ENCODE measurements at places on chromosomes 4 and X. TPM values are rescaled to one million over a fixed set of nuclear protein-coding genes. Genes with fewer than 3 reads are reported as not detected.

- H3K36me3 ChIP-seq: no peaks in the 10 kb centered on the region
- H3K4me1 ChIP-seq: no peaks in the 10 kb centered on the region
- no peak overlapping the region for H3K4me3 ChIP-seq
Measured at GRCh38 chr4:13912966-13913365, 285.4 kb upstream of the BOD1L1 start.

DNA sequence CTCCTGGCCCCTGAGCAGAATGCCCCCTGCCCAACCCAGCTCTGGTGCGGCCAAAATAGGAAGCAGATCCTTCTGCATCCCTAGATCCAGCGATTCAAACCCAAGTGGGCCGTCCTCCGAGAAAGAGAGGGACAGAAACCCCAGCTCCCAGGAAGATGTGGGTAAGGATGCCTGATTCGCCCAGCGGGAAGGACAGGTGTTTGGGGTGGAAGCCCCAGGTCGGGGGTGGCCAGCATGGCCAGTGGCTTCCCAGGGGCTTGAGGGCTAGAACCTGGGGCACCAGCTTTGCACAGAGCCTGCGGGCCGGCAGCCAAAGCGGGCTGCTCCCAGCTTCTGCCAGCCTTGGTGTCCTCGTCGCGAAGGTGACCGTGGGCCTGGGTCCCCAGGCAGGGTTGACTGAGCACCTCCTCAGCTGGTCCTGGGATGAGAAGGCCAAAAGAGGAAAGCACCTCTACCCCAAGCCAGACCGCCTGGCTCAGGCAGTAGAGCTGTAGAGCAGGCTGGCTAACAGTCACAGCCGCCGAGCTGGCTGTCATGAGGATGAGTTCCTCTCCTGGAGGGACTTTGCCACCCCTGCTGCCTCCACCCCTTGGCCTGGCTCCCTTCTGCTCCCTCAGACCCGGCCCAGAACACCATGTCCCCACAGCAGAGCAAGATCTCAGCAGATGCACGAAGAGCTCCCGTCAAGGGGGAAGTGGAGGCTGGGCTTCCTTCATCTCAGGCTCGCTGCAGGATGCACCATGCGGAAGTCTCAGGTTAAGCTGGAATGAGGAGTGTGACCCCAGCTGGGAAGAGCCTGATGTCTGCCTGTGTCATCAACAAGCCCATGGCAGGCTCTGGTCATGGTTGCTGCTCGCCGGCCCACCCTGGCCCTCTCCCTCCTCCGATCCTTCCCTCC lies 59.9 kb downstream of the CPZ start:
- H3K27me3 ChIP-seq: peaks cover 83% of the 10 kb centered on the region
- H3K4me1 ChIP-seq: no peaks in the 10 kb centered on the region

DNA sequence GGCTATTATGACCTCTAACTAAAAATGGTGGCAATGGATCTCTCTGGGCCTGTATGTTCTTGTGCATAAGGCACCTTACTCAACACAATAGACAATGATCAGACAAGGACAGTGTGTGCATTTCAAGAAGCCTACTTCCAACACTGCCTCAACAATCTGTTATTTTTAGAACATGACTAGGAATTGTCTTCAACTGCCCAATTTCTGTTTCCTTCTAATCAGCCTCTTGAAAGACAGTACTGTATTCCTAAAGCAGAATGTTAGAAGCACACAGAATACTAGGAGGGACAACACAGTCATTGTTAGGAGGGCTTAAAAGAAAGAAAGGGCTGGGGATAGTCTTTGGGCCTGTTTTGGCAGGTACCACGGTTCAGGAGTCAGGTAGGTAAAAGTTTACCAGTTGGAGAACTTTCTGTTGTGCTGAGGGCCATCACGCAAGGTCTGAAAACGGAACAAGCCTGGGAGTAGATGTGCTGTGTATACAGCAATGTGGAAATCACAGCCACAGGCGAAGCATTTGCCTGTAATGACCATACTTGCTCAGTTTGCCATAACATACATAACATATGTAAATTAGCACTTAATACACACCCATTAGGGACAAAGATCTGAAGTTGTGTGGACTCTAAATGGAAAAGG lies 100.8 kb upstream of the ATXN3L start:
- DNase-seq: no peak
- no peaks in the 10 kb centered on the region for H3K36me3 ChIP-seq
- H3K4me1 ChIP-seq: peaks cover 9% of the 10 kb centered on the region
- H3K27ac ChIP-seq: no peak overlapping the region
- H3K27me3 ChIP-seq: no peaks in the 10 kb centered on the region

DNA sequence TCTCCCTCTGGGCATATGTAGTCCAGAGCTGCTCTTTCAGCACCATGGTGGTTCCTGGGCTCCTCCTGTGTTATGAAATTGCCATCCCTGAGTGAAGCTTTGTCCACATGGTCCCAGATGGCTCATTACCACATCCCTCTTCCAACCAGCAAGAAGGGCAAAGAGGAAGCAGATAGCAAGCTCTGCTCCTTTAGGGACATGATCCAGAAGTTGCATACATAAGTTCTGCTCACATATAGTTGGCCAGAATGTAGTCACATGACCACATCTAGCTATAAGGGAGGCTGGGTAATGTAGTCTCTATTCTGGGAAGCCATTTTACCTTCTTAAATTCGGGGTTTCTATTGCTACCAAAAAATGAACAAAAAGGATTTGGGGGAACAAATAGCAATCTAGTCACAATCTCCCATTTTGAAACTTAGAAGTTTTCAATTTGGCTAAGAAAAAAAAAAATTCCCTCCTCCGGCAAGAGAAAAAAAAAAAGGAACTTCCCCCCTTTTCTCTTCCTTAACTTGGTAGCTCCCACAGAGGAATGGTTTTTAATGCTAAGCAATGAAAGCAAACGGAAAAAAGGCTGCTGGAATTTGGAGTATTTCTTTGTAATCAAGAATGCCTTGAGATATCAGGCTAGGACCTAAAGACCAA lies 88.2 kb upstream of the USP9X start:
- H3K36me3 ChIP-seq: no peaks in the 10 kb centered on the region
- DNase-seq: peak; percentile 9
- no peaks in the 10 kb centered on the region for H3K4me1 ChIP-seq
- H3K27ac ChIP-seq: peak overlapping the region; percentile 52

DNA sequence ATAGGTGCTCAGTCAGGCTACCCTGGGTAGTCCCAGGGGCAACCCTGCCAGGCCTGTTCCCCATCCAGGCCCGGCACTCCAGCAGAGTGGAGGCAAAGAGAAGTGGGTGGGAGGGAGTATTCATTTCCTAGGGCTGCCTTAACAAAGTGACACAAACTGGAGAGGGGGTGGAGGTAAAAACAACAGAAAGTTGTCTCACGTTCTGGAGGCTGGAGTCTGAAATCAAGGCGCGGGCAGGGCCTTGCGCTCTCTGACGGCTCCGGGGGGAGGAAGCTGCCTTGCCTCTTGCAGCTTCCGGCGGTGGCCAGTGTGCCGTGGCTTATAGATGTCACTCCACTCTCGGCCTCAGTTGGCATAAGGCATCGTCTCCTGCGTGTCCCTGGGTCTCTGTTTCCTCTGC lies 90.8 kb downstream of the DCTD start:
- H3K27ac ChIP-seq: no peak overlapping the region
- no peak overlapping the region for H3K4me3 ChIP-seq
- no peaks in the 10 kb centered on the region for H3K27me3 ChIP-seq

DNA sequence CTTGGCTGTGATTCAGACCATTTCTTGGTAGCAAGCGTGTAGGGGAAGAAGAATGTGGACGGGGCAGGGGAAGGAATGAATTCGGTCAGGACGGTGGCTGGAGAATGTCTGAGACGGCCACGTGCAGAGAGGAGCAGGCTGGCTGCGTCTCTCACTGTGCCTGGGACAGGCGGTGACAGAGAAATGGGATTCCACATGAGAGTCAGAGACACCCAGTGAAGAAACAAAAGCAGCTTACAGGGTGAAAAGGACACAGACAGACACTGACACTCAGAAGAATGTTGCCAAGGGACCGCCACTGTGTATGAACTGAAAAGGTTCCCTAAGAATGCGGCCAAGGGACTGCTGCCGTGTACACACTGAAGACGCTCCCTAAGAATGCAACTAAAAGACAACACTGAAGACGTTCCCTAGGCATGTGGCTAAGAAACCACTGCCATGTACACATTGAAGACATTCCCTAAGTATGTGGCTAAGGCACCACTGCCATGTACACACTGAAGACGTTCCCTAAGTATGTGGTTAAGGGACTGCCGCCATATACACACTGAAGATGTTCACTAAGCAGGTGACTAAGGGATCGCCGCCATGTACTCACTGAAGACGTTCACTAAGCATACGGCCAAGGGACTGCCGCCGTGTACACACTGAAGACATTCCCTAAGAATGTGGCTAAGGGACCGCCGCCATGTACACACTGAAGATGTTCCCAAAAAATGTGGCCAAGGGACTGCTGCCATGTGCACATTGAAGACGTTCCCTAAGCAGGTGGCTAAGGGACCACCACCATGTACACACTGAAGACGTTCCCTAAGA lies 49.1 kb downstream of the DHRSX start:
- H3K4me3 ChIP-seq: no peak overlapping the region
- H3K27me3 ChIP-seq: no peaks in the 10 kb centered on the region
- H3K36me3 ChIP-seq: no peaks in the 10 kb centered on the region

- H3K36me3 ChIP-seq: peaks cover 14% of the 10 kb centered on the region
- H3K27ac ChIP-seq: peak overlapping the region; percentile 90
- H3K4me3 ChIP-seq: peak overlapping the region; percentile 89
Measured at GRCh38 chr4:67546004-67546356, 677 bp upstream of the CENPC start.

GRCh38 chrX:6738518-6739470 lies 203.9 kb upstream of the VCX3A start:
- H3K27ac ChIP-seq: no peak overlapping the region
- H3K27me3 ChIP-seq: no peaks in the 10 kb centered on the region
- DNase-seq: no peak
- H3K4me3 ChIP-seq: no peak overlapping the region
- H3K36me3 ChIP-seq: no peaks in the 10 kb centered on the region

DNA sequence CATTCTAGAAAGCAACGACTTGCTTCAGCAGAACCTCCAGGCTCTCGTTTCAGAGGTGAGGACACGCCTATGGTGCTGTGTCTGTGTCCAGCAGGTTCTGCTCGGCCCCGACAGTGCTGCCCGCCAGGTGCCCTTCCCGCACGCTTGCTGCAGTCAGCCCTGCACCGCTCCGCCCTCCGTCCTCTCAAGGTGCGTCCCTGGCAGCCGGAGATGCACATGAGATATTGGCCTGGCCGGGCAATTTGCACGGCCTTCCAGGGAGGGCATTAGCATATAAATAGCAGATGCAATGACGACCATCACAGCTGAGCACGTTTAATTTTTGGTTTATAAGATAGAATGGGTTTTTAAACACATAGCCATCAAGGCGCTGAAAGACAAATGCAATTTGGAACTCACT lies 14.4 kb downstream of the UVSSA start:
- H3K27ac ChIP-seq: no peak overlapping the region
- no peaks in the 10 kb centered on the region for H3K27me3 ChIP-seq
- no peak for DNase-seq

DNA sequence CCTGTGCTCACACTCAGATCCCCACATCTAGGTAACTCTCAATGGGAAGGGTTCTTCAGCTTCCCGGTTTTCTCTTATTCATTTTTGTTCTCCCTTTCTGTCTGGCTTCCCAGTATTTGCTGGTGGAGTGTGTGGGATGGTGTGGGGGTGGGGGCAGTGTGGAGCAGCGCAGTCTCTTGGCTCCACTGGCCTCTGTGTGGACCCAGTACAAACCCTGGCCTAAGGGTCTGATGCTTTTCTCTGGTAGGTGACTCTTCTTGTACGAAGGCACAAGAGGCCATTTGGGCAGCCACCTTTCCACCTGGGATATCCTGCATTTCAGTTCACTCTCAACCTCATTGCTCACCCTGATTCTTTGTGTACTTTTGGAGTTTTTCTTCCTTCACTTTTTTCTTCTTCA lies 71.3 kb downstream of the NBDY start:
- no peaks in the 10 kb centered on the region for H3K36me3 ChIP-seq
- H3K27ac ChIP-seq: no peak overlapping the region
- no peak for DNase-seq
- H3K27me3 ChIP-seq: no peaks in the 10 kb centered on the region
- no peaks in the 10 kb centered on the region for H3K4me1 ChIP-seq

- H3K27ac ChIP-seq: peak overlapping the region; percentile 1
- no peaks in the 10 kb centered on the region for H3K27me3 ChIP-seq
- peak; percentile 62 for DNase-seq
- no peak overlapping the region for H3K4me3 ChIP-seq
- peaks cover 16% of the 10 kb centered on the region for H3K4me1 ChIP-seq
Measured at GRCh38 chr4:76624241-76624681, 189.2 kb downstream of the SHROOM3 start.

DNA sequence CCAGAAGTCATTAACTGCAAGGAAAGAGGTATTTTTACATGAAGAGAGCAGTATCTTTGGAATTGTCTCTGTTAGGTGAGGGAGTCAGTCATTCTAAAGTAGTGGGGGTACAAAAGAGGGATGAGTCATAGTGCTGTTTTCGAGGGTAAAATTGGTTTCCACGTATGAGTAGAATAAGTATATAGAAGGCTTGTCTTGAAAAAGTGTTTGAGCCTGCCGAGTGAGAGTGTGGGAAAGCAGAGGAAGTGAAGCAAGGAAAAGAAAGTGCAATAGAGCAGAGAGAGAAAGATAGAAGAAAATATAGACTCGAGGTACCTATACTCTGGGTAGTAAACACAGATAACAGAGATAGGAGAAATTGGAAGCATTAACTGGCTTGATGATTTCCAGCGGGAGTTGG lies 696.4 kb downstream of the DMD start:
- H3K4me1 ChIP-seq: no peaks in the 10 kb centered on the region
- no peaks in the 10 kb centered on the region for H3K27me3 ChIP-seq
- H3K36me3 ChIP-seq: no peaks in the 10 kb centered on the region

DNA sequence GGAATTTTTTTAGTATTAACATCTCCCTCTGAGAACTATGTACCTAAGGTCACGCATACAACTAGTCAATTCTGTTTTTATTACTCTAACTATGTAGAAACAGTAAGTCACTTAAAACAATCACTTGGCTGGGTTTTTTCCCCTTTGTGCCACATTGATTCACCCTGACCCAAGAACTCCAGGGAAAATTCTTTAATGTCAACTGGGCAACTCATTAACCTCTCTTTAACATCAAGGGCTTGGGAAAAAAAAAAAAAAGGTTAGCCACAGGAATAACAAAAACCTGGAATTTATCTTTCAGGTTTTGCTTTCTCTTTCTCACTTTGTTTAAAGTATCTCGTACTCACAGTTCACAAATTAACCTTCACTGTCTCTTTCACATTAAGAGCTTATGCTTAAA lies 8.1 kb downstream of the RPL9 start:
- peaks cover 55% of the 10 kb centered on the region for H3K36me3 ChIP-seq
- H3K27me3 ChIP-seq: no peaks in the 10 kb centered on the region
- no peaks in the 10 kb centered on the region for H3K4me1 ChIP-seq
- DNase-seq: no peak
- no peak overlapping the region for H3K27ac ChIP-seq

Gene CYP4V2
- total RNA-seq: 4.6 TPM

Gene HSD17B13
- not detected for total RNA-seq

Gene DCUN1D4
- total RNA-seq: 66.5 TPM

Gene TLR10
- total RNA-seq: not detected

Gene CDS1
- 1.6 TPM for total RNA-seq

Gene F8A3
- total RNA-seq: not detected
